ENCODE measurements at places on chromosomes 1 and 21. TPM values are rescaled to one million over a fixed set of nuclear protein-coding genes. Genes with fewer than 3 reads are reported as not detected.

FAM72A gene
- total RNA-seq, result 1.5 TPM

ODR4 gene
- total RNA-seq, result 9.2 TPM

ALG14 gene
- total RNA-seq, result 1.3 TPM

ABCG1 gene
- 11.1 TPM for total RNA-seq

ADGRL2 gene
- total RNA-seq, result 48.1 TPM

MFSD2A gene
- 0.84 TPM for total RNA-seq

KCNA3 gene
- total RNA-seq, result 0.47 TPM

DNA sequence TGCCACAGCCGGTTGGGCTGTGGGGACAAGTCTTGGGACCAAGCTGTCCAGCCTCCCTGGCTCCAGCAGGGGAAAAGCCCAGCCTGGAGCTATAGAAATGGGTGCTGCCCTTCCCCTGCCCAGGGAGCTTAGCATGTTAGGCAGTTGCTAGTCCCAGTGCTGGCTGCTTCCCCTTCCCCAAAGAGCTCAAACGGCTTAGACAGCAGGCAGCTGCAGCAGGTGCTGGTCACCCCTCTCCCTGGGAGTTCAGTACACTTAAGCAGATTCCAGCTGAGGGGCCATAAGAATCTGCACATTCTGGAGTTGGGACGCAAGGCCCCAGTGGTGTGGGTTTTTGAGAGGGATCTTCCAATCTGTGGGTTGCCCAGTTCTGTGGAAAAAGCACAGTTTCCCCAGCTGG is 11.1 kb upstream of the REG4 start:
- no peak for DNase-seq

GRCh38 chr1:56378341-56379070 is 200.9 kb downstream of the PLPP3 start:
- DNase-seq, result no peak

DNA sequence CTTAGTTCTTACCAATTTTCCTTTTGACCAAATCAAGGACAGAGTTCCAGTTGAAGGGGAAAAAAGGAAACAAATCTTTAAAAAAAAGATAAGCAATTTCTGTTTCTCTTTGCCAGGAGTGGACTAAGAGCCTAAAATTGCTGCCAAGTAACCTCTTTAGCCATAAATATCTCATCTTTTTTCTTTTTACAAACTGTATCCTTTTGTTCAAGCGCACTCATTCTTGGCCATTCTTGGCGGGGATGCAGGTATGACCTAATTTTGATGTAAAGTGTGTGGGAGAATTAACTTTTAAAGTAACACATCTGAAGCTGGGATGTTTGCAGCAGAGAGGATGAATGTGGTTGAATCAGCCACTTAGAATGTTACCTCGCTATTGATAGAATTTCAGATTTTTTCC is 13.4 kb upstream of the KIF1B start:
- no peak for DNase-seq

GRCh38 chr21:38725196-38726157 is 80.3 kb upstream of the ETS2 start:
- DNase-seq, result no peak

- no peak for DNase-seq
Observed at GRCh38 chr21:16046656-16047330, 317.0 kb downstream of the USP25 start.

DNA sequence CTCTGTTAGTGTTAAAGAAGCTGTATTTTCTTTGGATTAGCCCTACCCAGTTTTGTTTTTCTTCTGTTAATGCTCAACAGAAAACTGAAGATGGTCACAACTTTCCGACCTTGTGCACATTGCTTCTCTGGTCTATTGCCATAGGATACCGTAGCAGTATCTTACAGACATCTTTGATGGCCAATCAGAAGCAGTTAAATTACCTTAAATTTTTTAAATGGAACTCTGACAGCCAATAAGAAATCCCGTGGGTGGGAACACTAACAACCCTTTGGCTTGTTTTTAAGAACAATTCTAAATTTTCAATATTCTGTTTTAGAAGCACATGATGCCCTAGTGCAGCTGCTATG is 17.2 kb downstream of the NFYC start:
- no peak for DNase-seq

- DNase-seq, result no peak
Observed at GRCh38 chr21:42621166-42621818, 32.1 kb upstream of the PDE9A start.
